ENCODE measurements at places on chromosomes 2 and 18.

DNA sequence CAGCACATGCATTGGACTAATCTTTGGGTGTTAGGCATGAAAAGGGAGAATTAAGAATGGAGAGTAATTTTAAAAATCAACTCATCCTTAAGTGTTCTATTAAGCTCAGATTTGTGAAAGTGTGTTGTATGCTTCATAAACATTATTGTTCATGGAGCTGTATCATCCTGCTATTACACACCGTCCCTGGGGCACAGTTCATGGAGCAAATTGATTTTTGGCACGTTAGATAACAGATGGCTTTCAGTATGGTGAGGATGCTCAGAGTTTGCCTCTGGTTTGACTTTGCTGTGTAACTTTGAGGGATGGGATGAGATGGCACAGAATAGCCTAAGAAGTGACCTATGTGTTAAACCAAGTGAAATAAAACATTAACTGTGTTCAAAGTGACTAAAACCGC lies 97.1 kb downstream of the MGAT5 start:
- DNase-seq: no peak

DNA sequence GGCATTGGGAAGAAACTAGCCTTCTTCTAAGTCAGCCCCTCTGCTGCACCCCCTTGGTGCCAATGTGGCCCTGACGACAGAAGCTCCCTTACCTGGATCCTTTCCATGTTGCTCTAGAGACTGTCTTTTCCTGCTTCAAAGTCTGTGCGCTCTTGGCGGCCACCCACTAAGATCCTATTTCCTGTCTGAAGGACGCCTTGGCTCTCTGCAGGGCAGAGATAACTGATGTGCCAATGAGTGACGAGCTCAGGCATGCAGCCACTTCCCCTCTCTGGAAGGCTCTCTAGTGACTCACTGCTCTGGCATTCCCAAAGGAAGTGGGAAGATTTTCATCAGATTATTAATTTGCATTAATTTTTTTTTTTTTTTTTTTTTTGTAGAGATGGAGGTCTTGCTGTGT lies 273.5 kb downstream of the CDH20 start:
- DNase-seq: peak; percentile 96

GRCh38 chr2:128446874-128447537 lies 128.3 kb upstream of the HS6ST1 start:
- no peak for DNase-seq

DNA sequence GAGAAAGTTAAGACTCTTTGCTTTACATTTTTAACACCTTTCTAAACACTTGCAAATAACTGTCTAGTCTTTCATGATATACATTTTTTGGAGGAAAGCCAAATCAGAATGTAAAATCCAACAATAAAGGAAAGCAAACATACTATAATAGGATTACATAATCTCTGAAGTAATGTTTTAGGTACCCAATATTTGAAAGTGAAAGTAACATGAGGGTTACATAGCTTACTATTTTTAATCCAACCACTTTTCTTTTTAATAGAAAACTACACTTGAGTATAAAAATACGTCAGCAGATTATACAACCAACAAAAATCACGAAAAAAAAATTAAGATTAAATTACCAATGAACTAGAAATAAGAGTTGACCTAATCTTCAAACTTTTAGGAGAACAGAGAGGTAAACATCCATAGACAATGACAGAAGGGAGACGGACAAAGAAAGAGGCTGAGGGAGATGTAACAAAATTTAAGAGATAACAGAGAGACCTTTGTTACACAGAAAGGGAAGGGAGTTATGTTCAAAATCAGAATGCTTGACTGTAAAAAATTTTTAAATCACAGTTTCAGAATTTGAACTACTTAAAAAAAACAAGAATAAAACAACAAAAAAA lies 150.0 kb downstream of the IKZF2 start:
- no peak for DNase-seq

- DNase-seq: no peak
Observed at GRCh38 chr2:116148361-116148760, 1666.1 kb upstream of the DDX18 start.

- no peak for DNase-seq
Observed at GRCh38 chr2:173436088-173436487, 81.4 kb downstream of the CDCA7 start.

GRCh38 chr2:74048843-74049519 lies 64.3 kb downstream of the TET3 start:
- no peak for DNase-seq

GRCh38 chr2:56034258-56034657 lies 110.7 kb upstream of the EFEMP1 start:
- peak; percentile 49 for DNase-seq

DNA sequence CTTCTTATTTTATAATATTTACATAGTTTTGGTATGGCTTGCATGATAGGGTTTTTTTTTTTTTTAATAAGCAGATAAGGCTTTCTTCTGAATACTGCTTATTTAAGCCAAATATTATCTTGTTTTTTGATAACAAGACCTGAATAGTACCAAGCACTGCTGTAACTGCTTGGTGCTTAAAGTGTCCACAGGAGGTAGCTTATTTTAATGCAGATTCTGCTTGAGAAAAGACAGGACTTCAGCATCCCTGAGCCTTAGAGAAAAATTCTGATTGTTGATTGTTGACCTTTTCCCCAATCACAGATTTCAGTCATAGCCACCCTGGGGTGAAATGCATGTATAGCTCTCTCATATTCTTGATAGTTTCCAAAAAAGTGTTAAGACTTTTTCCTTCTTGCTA lies 336.4 kb downstream of the CTNNA2 start:
- DNase-seq: no peak

DNA sequence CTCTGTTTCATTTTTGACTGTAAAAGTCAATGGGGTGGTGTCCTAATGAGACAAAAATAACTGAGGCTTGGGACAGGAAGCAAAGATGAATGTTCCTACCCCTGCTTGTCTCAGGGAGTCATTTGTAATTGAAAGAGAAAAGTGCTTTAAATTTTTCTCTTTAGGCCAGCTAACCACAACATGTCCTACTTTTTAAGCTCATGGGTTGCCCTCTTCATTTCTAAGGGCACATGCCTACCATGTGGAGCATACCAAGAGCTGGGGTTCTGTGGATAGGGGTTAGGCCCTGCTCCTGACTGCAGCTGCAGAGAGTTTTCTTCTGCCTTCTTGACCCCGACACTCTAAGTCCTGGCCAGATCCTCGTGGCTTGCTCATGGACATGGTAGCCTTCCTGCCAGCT lies 96.8 kb upstream of the ARL4C start:
- DNase-seq: no peak

DNA sequence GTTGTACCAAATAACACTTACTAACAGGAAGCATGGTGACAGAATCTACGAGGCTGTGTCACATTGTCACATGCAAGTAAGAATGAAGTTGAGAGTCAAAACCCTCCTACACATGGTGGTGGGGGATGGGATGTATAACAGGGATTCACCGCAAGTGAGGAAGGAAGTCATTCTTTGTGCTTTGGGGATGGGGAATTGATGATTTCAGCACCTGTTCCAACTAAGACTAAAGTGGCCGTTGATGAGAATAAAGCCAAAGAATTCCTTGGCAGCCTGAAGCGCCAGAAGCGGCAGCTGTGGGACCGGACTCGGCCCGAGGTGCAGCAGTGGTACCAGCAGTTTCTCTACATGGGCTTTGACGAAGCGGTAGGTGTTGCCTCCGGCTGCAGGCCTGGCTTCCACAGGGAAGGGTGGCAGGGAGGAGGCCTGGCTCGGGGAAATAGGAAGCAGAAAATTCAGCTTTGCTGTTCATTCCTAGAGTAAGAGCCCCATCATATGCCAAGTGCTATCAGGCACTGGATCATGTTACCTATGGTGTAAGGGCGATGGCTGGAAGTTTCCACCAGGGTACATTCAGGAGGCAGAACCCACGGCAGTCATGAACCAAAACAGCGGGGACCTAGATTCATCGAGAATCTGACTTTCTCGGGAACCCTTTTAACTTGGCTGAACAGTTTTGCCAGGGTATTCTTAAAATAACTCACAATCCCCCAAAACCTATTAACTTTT lies 120.3 kb downstream of the UXS1 start:
- DNase-seq: no peak

DNA sequence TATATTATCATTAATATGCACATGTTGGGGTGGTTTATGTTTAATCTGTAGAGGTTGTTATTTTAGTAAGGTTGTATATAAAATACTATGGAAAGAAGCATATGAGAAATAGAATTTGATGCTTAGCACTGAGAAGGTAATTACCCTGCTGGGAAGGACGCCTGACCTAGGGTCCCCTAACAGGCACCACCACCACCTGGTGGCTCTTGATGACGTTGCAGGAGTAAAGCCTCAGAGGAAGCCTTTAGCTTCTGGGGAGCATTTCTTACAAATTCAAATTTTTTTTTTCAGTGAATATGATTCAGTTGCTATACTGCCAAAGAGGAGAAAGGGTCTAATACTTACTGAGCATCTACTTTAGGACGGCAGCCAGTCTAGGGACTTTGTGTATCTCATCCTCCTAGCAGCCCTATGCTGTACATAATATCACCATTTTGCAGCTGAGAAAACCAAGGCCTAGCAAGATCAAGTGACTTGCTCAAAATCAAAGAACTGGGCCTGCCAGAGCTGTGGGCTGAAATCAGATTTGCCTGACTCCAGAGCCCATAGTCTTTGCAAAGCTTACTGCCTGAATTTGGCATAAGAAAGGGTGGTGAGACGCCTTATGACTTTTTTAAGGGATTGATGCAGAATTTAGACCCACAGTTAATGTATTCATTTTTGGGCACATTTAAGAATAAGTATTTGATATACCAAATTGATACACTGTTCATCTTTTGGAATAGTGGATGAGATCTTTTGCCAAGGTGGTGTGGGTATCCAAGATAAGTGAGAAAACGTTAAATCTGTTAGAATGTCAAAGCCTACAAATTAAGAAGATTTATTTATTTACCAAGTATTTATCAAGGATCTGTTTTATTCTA lies 78.8 kb upstream of the GAREM1 start:
- DNase-seq: peak; percentile 48

- no peak for DNase-seq
Observed at GRCh38 chr18:45976974-45977373, 9.8 kb upstream of the EPG5 start.

DNA sequence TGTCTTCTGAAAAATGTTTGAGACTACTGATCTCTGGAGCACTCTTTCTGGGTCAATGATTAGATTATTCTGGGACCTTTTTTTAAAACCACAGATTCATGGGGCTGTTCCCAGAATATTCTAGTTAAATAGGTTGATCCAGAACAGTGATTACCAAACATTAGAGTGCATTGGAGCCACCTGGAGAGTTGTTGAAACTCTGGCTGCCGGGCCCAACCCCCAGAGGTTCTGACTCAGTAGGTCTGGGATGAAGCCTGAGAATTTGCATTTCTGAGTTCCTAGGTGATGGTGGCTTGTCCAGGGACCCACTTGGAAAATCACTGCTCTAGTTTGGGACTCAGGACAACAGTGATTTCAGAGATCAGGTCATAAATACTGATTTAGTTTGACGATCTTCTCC lies 197.3 kb downstream of the PTPRM start:
- no peak for DNase-seq

GRCh38 chr2:199384043-199384442 lies 73.7 kb downstream of the SATB2 start:
- DNase-seq: no peak

DNA sequence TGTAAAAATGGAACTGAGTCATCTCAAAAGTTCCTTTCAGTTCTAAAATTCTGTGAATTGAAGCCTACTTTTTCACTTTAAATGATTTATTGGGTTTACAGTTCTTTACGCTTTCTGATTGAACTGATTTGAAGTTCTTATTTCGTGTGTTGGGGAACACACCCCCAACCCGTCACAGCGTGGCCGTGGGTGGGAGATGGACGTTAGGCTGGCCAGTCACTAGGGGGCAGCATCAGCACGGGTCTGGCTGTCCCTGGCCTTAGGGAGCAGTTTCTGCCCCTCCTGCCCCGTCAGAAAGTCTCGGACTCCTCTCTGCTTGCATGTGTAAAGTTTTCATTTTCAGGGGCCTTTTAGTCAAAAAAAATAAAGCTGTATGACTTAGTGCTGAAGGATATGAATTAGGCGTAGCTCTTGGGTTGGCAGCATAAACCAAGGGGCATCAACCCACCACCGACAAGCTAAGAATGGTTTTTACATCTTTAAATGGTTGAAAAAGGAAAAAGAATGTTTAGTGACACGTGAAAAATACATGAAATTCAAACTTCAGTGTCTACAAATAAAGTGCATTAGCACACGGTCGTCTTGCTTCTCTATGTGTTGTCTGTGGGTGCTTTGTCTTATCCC lies 63.4 kb downstream of the ZCCHC2 start:
- peak; percentile 45 for DNase-seq

- no peak for DNase-seq
Observed at GRCh38 chr2:139969323-139969722, 1189.1 kb upstream of the NXPH2 start.

- DNase-seq: no peak
Observed at GRCh38 chr2:206515580-206515979, 72.2 kb downstream of the ADAM23 start.

DNA sequence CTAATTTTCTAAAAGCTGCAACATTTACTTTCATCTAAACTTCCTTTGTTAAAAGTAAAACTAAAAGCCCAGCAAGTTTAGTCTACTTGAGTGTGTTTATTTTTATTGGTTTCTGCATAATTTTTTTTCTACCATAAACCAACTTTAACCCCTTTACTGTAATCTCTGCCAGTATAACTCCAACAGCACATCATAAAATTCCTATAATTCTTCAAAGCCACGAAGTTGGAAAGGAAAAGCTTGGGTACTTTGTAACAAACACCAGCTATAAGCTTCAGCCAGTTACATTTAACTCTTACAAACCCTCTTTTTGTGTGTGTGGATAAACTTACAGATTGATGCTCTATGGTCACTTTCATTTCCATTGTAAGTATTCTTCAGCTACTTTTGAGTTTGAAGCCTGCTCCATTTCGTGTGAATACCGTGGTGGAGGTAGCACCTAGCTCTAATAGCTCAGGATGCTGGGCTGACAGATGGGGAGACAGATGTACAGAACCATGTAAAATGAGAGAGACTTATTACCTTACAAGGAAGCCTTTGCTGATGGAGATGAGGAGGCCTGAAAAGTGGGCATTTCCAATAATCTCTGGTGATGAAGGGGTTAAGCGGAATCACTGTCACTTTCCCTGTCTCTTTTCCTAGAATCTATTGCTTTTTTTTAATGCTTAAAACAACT lies 42.5 kb downstream of the ZEB2 start:
- no peak for DNase-seq

DNA sequence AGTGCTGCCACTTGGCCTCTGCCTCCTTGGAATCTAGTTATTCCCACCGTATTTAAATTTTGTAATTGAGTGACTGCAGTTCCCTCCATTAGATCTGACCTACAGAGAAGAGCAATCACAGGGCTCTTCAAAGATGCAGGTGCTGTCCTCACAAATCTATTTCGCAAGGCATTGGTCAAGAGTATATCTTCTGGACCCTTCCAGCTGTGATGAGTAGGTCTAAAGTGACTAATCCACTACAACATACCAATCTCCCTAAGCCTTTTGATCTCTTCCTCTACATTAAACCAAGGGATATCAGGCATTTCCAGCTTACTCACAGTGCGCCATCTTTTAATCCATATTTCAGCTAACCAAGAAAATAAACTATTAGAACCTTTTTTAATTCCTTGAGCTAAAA lies 65.1 kb upstream of the COL3A1 start:
- DNase-seq: peak; percentile 65
